ENCODE measurements at places on chromosomes 5 and 9.

- no peak for DNase-seq
Measured at GRCh38 chr9:97907046-97907445, 15.3 kb downstream of the TRMO start.

DNA sequence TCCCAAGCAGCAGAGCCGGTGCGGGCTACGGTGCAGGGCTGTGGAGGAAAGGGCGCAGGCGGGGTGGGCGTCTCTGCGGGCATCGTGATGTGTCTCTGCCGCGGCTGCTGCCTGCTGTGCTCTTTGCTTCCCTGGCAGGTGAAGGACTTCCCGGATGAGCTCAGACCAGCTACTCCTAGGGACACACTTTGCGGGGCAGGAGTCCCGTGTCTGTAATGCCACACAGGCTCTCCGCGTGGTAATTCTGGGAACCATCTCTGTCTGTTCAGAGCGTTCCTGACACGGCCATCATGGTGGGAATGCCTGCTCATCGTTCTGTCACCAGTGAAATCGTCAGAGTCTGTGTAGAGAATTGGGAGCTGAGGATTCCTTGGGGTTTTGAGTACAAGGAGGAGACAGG lies 235.5 kb downstream of the FANCC start:
- no peak for DNase-seq

- no peak for DNase-seq
Measured at GRCh38 chr5:142590451-142591231, 95.2 kb downstream of the FGF1 start.

DNA sequence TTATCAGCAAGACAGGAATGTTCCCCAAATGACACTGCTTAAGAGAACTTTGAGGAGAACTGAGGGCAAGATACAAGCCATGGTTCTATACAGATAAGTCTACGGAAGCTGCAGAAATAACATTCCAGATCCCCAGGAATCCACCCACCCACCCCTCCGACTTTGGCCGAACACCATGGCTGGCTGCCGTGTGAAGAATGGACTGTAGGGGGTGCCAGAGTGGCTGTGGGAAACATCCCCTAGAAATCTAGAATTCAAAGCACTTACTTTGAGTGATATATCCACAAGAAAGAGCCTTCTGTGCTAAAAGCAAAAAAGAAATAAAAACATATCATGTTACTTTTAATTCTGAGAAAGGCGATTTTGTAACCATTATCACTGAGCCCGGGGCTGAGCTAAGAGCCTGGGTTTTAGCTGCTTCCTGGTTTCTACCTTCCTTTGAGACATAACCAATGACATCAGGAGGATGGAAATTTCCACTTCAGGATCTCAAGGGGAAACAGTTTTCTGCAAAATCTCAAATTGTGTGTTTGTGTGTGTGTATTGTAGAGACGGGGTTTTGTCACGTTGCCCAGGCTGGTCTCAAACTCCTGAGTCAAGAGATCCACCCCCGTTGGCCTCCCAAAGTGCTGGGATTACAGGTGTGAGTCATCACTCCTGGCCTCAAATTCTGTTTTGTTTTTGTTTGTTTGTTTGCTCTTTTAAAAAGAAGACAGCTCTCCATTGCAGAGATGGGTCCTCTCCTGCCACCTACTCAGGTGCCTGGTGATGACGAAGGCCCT lies 36.4 kb downstream of the GGTA1 start:
- DNase-seq, result no peak

GRCh38 chr5:92421942-92422341 lies 1038.8 kb upstream of the ARRDC3 start:
- DNase-seq, result no peak

GRCh38 chr9:114546851-114547250 lies 40.7 kb upstream of the ATP6V1G1 start:
- no peak for DNase-seq

DNA sequence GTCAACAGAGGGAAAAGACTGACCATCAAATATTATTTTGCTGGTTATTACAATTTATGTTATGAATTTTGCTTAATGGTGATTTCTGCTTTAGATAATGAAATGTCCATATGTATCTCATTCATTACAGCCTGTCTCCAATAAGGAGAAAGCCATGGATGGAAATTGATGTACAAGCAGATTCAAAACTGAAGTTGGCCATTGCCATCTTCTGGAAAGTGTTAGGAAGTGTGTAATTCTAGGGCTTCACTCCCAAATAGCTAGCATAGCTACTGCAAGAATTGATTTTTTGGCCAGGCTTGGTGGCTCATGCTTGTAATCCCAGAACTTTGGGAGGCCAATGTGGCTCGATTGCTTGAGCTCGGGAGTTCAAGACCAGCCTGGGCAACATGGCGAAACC lies 45.8 kb downstream of the DYNC2I2 start:
- DNase-seq, result no peak
